Small intestine (tissue), 16 donors: ENCODE measurements at places on chromosomes 16 and 17. TPM values are rescaled to one million over a fixed set of nuclear protein-coding genes. Genes with fewer than 3 reads are reported as not detected.

C17orf78 gene
- 19.6 TPM for polyA plus RNA-seq

TERB1 gene
- polyA plus RNA-seq, result not detected

NHLRC4 gene
- 0.79 TPM for polyA plus RNA-seq

VPS9D1 gene
- 12.3 TPM for polyA plus RNA-seq

CCDC78 gene
- not detected for polyA plus RNA-seq

TBC1D3K gene
- polyA plus RNA-seq, result not detected
